Activated naive CD4-positive, alpha-beta T cell treated with Interleukin-2 at 50 U/mL for 16 hours (primary cell): ENCODE measurements at places on chromosomes 7 and 10.

DNA sequence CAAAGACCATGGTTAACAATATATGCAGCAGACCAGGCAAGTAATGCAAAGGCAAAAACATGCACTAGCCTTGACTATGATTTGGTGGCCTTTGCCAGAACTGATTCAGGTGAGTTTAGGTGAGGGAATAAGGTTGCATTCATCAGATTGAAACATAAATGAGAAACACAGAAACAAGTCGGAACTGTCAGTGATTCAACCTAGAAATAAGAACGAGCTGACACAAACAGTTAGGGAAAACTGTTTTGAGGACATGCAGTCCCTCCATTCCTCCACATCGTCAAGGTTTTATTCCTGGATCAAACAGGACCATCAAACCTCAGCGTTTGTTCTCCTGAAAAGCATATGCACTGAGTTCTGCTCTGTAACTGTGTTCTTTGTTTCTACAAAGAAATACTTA is 1.8 kb downstream of the ZNF248 start:
- DNase-seq: no peak

- DNase-seq: no peak
Observed at GRCh38 chr7:131944556-131945069, 388.2 kb upstream of the PODXL start.

GRCh38 chr7:55046582-55047342 is 27.9 kb downstream of the EGFR start:
- no peak for DNase-seq

- DNase-seq: no peak
Observed at GRCh38 chr7:74199551-74200355, 10.1 kb upstream of the LAT2 start.

GRCh38 chr10:24554036-24554435 is 169.7 kb downstream of the ARHGAP21 start:
- DNase-seq: no peak

GRCh38 chr7:94620703-94621118 is 35.2 kb downstream of the SGCE start:
- DNase-seq: peak; percentile 24

GRCh38 chr10:132593389-132593788 is 55.8 kb downstream of the INPP5A start:
- peak; percentile 18 for DNase-seq

- DNase-seq: no peak
Observed at GRCh38 chr7:92695308-92696261, 105.4 kb upstream of the FAM133B start.

DNA sequence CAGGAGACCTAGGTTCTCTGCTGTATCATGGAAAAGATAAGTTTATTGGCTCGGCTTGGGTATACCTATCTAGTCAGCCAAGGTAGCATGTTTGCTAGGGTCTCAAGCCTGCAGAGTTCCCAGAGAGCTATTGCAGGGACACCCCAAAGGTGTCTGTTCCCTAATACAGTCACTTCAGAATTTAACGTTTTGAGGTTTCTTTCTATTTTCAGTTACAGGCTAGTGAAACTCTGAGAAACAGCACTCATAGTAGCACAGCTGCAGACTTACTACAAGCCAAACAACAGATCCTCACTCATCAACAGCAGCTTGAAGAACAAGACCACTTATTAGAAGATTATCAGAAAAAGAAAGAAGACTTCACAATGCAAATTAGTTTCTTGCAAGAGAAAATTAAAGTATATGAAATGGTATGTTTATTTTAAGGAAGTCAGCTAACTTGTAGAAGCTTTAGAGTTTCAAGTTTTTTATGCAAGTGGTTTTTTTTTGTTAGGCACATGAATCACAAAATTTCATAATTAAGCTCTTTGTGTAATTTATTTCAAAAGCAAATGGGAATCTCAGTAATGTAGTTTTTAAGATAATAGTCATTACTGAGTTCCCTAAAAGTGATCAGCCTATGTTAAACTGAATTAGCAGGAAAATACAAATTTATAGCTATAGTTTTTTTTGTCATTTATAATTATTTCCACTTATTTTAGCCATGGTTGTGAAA is 54.9 kb downstream of the AKAP9 start:
- DNase-seq: no peak

GRCh38 chr7:128172151-128172550 is 68.9 kb upstream of the LEP start:
- DNase-seq: no peak

GRCh38 chr7:123537026-123537642 is 2.7 kb upstream of the IQUB start:
- DNase-seq: no peak

DNA sequence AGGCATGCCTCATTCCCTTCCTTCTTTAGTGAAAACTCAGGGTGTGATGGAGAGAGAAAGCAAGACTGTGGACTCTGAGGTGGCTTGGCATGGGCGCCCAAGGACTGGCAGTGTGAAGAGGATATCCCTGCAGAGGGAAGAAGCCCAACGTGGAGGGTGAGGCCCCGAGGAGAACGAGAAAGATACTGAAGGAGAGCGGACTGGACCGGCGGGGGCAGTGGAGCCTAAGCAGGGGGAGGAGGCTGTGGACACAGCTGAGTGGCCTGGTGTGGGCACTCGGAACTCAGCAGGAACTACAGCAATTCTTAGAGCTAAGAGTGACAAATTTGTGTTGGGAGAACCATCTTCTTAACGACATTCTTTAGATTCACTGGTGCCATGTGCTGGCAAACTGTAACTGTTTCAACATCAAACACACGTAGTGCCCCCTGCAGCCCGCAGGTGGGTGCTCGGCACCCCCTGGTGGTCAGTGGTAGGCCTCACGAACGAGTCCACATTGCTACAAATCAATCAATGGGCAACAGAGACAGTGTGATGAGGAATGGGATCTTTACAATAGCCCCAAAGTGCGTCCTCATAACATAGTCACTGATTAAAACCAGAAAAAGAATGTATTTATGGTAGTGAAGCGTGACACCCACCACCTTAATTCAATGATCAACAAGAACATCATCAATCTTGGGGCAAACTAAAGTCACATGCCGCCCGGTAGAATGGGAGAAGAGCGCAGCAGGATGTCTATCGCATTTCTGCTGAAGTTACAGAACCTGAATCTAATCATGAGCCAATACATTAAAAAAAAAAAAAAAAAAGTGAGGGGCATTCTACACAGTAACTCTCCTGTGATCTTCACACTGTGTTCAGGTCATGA is 2.0 kb upstream of the SFTPA1 start:
- DNase-seq: peak; percentile 24

- no peak for DNase-seq
Observed at GRCh38 chr7:90749774-90750173, 153.7 kb downstream of the CDK14 start.

DNA sequence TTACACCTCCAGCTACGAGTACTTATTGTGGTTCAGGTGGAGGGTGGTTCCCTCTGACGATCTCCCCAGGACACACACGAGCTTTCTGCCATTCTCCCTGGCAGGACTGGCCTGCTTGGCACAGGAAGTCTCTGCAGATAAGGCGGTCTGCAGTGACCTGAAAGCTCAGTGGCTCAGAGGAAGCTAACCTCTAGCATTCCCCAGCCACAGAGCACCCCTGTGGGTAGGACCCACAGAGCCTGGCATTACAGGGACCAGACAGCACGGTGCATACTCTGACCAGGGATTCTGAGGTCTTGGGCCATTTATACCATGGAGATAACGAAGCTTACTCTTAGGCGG is 1.9 kb upstream of the GPR146 start:
- DNase-seq: no peak

GRCh38 chr10:100993986-100994708 is 5.5 kb upstream of the LZTS2 start:
- no peak for DNase-seq

DNA sequence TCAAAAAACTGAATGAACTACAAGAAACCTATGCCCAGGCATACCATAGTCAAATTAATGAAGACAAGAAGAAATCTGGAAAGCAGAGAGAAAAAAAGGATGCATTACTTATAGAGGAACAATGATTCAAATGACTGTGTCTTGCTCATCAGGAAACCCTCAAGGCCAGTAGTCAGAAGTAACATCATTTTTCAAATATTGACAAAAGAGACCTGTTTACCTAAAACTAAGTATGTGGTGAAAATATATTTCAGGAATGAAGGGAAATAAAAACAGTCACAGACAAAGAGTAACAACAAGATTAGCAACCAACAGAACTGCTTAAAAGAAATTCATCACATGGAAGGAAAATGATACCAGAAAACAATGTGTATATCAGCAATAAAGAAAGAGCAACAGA is 128.4 kb downstream of the ALOX5 start:
- DNase-seq: no peak

DNA sequence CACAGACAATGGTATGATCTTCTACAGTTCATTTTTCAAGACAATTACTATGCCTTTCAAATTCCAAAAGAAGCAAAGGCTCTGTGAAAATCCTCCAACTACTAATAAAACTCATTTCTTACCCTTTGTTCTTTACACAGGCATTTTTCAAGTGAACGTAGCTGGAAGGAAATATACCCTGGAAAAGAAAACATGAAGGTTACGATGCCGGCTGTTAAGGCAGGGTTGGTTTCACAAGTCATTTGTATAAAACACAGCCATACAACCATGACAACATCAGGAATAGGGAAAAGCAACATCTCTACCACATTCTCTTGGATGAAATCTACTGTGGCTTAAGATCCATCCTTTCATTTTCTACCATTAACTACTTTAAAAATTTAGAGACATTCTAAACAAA is 207.9 kb downstream of the DOCK4 start:
- DNase-seq: no peak

- no peak for DNase-seq
Observed at GRCh38 chr7:133398506-133398905, 145.6 kb downstream of the EXOC4 start.

- DNase-seq: peak; percentile 15
Observed at GRCh38 chr7:116511552-116512519, 12.3 kb downstream of the CAV2 start.

GRCh38 chr10:119613741-119614140 is 17.0 kb upstream of the TIAL1 start:
- DNase-seq: no peak

DNA sequence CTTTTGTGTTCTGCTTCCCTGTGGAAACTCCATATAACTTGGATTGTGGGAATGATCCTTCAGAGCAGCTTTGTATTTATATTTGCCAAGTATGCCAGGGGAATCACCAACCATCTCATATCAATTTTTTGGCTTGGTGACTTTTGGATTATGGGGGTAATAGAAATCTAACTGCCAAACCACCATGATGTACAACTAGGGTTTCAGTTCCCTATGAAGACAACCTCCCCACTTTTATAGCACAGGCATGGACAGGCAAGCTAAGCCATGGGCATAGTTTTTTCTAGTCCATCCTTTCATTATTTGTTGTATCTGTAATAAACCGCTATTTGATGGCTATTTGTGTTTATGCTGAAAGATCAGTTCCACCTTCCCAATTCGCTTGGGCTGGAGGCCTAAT is 17.7 kb downstream of the NPY start:
- DNase-seq: no peak

DNA sequence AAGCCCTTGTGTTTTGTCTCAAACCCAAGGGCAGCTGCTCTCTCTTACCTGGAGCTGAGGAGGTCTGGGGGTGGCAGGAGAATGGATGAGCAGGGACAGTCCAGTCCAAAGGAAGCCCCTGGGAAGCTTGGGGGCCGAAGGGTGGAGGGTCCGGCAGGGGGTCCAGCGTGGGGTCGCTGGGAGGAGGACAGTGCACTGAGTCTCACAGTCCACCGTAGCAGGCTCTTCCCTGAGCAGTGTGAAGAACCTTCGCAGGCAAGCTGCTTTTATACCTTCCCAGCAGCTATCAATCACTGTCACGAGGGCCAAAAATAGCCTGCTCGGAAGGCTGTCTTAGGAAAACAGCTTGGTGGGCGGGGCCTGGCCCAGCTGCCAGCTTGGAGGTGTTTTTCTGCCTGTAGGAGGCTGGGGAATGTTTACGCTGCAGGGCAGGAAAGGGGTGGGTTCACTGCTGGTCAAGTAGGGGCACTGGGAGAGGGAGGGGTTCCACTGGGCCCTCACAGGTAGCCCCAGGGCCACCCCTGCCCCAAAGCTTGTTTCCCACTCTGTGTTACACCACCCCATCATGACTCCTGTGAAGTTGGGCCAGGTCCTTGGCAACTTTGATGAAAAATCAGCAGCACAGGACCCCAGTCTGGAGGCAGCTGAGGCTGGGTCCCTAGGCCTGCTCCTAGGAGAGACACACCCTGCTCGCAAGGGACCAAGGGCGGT is at the start of gene DEPP1:
Gene DEPP1, minus strand, starts transcription at position 240 of the 711 bp plus-strand sequence. CDS start 779 bp downstream, outside the sequence.
- no peak for DNase-seq

GRCh38 chr10:57014758-57015157 is 653.7 kb upstream of the ZWINT start:
- DNase-seq: no peak

- no peak for DNase-seq
Observed at GRCh38 chr10:61701706-61702105, 39.0 kb downstream of the CABCOCO1 start.
